ENCODE measurements at places on chromosomes 7 and 10.

DNA sequence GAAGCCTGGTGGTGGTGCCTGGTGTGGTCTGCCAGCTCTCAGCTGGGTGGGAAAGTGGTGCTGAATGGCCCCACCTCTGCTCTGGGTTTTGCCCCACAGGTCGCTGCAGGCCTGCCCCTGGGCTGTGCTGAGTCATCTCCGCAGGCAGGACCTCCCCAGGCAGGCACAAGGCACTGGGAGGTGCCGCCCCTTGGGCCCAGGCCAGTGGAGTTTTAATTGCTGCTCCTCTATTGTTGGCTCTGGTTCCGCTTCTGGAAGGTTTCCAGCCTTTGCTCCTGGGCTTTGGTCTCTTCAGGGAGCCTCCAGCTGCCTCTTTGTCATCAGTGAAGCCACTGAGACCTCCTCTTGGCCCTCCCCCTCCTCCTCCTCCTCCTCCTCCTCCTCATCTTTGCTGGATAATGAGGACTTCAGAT lies 180.3 kb upstream of the GRB10 start:
- no peak for DNase-seq

- DNase-seq: no peak
Measured at GRCh38 chr7:139776486-139777132, 1.2 kb downstream of the HIPK2 start.

GRCh38 chr7:125122173-125122572 lies 192.5 kb upstream of the POT1 start:
- no peak for DNase-seq

DNA sequence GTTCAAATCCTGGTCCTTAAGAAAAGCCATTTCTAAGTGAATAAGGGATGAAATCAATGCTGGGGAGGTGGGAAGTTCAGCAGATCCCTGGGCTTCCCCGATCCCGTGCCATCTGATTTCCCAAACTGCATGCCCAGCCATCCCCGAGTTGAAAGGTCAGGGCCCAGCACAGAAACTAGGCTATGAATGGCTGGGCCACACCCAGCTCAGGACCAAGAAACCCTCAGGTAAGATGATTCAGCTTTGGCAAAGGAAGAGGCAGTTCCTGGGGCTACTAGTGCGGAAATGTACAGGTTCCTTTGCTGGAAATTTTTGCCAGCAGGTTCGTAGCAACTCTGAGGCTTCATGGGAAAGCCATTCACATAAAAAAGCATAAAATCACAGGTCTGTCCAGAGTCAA lies 182.7 kb downstream of the FAM107B start:
- no peak for DNase-seq

DNA sequence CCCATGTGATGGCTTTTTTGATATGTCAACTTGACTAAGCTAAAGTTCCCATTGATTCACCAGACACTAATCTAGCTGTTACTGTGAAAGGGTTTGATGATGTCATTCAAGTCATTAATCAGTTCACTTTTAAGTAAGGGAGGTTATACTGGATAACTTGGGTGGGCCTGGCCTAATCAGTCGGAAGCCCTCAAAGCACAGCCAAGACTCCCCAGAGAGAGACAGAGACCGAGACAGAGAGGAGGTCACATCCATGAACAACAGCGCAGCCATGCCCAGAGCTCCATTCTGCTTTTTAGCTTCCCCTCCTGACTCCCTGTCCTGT lies 103.4 kb downstream of the TRIL start:
- no peak for DNase-seq

- no peak for DNase-seq
Measured at GRCh38 chr7:23474094-23474828, 4.0 kb upstream of the IGF2BP3 start.

- no peak for DNase-seq
Measured at GRCh38 chr7:111783854-111784253, 221.6 kb upstream of the IMMP2L start.

GRCh38 chr10:72552857-72553256 lies 73.0 kb downstream of the MICU1 start:
- DNase-seq: no peak

- no peak for DNase-seq
Measured at GRCh38 chr10:78258323-78259030, 224.8 kb downstream of the RPS24 start.

DNA sequence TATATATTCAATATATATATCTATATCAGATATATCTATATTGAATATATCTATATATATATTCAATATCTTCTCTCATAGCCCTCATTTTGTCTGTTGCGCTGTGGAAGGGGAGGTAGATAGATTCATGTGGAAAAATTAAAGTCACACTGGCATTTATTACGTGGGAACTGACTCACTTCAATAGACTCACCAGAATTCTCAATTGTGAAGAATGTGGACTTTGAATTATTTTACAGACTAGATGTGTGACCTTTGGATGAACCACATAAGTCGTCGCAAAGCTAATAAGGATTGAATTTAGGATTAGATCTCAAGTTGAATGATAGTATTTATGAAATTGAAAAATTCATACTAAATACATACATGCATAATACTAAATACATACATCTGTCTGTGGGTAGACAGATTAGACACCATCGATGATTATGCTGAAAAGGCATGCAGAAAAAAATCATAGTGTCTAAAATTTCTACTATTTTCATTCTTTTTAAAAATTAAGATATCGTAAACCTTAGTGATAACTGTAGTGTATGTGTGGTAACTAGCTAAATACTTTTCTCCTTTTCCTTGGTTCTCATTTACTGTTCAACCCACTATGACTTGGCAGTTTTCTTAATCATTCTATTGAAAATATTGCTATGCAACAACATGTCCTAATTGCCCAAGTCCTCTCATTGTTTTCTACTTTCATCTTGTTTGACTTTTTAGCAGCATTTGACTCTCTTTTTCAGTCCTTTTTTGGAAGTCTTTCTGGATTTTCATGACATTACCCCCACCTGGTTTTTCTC lies 61.8 kb upstream of the A1CF start:
- no peak for DNase-seq

DNA sequence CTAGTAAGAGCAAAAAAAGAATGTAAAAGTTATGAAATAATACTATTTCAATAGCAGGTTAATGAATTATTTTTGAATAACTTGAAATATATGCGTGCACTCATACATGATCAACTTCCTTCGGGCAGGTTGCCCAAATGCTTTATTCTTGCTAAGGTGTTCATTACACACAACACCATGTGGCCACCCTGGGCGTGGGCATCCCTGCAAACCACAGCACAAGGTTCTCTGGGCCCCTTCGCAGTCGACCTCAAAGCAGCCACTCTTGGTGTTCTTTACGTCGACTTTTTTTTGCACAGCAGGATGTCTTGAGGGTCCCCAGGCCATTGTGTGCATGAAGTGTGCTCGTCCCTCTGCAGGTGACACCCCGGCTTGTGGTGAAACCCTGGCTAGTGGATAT lies 300.7 kb upstream of the PITRM1 start:
- no peak for DNase-seq

GRCh38 chr10:34524369-34525091 lies 290.6 kb downstream of the PARD3 start:
- DNase-seq: no peak

DNA sequence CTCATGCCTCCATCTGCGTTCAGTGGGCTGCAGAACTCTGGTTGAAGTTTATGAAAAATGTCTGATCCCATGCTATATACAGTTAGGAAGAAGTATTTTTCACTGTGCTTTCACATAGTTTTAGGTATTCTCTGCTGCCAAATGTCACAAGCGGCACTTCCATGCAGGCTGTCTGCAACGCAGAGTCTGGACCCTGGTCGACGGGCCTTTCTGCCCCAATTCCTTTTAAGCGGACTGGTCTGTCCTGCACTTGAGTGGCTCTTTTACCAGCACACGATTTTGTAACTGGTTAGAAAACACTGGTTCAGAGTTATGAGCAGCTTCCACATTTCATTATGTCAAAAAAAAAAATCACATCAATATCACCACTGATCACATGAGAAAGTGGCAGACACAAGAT lies 143.0 kb downstream of the DIP2C start:
- no peak for DNase-seq

- no peak for DNase-seq
Measured at GRCh38 chr7:97064972-97065587, 40.4 kb upstream of the DLX5 start.

GRCh38 chr7:94374231-94374630 lies 20.5 kb upstream of the COL1A2 start:
- no peak for DNase-seq

DNA sequence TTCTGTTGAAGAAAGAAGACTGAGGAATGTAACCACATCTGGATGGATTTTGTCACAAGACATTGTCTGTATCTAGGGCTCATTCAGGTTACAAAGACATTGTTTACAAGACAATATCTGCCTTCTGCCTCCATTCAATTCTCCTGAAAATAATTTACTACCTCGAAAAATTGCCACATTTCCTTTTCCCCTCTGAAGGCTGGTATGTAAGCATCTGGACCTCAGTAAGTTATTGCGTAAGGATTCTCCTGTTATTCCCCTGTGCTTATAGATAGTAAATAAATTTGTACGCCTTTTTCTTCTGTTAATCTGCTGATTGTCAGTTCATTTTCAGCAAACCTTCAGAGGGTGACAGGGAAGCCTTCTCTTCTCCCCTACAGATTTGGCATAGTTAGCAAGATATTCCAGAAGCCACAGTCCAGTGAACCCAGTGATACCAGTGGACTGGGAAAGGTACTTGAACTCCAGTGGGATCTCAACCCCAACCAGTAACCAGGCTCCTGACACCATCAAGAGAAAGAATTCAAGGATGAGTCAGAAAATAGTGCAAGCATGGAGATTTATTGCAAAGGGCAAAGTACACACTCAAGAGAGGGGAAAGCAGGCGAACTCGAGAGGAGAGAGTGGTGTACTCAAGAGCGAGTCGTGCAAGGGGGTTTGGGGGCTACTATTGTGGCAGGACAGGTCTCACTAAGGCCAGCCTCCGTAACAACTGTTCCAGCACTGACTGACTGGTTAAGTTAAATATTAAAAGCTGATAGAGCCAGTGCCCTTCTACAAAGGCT lies 706.9 kb upstream of the GHITM start:
- no peak for DNase-seq
